ENCODE measurements at places on chromosomes 6 and 20. TPM values are rescaled to one million over a fixed set of nuclear protein-coding genes. Genes with fewer than 3 reads are reported as not detected.

- no peak for DNase-seq
Observed at GRCh38 chr20:4181956-4182945, 166.9 kb upstream of the RNF24 start.

GRCh38 chr6:108751282-108751681 is 96.9 kb upstream of the ARMC2 start:
- DNase-seq, result no peak

- no peak for DNase-seq
Observed at GRCh38 chr20:56949318-56949717, 317.1 kb downstream of the BMP7 start.

DNA sequence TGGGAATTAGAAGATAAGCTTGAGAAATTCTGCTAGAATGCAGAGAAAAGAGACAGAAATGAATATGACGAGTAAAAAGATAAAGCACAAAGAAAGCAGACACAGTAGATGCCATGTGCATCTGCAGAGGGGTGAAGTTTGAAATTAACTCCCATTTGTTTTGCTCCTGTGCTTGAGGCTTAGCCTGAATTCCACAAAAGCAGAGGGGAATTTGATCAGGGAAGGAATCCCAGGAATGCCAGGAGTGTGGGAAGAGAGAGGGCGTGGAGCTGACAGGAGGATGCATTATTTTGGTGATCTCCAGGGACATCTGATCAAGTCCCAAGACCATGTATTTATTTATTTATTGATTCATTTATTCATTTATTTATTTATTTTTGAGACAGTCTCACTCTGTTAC is 55.6 kb downstream of the SLC22A1 start:
- no peak for DNase-seq

DNA sequence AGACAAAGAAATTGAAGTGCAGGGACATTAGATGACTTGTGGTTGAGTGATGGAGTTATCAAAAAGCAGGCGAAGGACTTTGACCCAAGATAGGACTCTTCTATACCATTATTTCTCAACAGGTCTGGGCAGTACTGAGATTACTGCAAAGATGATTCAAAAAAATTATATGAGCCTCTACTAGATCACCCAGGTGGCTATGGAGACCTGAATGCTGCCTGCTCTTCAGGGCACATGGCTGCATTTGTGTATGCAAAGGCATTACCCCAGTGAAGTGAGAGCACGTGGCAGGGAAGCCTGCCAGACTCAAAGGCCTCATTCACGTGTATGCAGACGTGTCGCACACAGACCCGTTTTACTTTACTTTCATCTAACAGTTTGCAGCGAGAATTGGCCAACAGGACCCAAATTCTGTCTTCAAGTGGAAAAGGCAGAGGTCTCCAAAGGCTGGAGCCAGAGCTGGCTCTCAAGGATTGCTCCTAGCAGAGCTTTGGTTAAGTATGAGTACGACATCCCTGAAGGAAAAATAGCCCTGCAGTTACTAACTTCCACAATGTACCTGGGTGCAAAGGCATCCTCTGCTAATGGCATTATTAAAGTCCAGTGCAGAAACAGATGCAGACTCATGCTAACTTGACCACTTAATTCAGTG is 113.8 kb upstream of the ARMC2 start:
- DNase-seq, result no peak

GRCh38 chr6:161917645-161918044 is 643.8 kb upstream of the AGPAT4 start:
- DNase-seq, result no peak

DNA sequence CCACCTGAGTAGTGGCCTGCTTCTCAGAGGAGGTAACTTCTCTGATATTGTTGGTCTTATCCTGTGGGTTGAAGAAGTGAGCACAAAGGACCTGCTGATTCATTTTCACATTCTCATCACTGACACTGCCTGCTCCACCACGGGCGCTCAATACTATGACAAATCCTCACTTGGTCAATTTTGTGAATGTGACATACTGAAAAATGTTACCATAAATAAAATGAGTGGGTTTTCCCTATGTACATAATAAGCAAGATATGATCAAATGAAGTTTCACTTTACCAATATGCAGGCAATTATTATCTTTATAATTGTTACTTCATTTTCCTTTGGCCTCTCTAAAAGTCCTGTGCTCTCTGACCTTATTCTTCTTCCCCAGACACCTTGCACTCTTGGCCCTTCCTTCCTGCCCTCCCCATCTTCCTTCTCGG is 71.5 kb upstream of the RIPOR2 start:
- no peak for DNase-seq

- no peak for DNase-seq
Observed at GRCh38 chr20:44736170-44737021, 9.3 kb upstream of the KCNK15 start.

- DNase-seq, result peak; percentile 49
Observed at GRCh38 chr6:34465531-34466241, at the start of gene PACSIN1. Gene PACSIN1, plus strand, starts transcription at chr6:34466076. Its CDS starts 60,230 bp downstream, at chr6:34526306.

DNA sequence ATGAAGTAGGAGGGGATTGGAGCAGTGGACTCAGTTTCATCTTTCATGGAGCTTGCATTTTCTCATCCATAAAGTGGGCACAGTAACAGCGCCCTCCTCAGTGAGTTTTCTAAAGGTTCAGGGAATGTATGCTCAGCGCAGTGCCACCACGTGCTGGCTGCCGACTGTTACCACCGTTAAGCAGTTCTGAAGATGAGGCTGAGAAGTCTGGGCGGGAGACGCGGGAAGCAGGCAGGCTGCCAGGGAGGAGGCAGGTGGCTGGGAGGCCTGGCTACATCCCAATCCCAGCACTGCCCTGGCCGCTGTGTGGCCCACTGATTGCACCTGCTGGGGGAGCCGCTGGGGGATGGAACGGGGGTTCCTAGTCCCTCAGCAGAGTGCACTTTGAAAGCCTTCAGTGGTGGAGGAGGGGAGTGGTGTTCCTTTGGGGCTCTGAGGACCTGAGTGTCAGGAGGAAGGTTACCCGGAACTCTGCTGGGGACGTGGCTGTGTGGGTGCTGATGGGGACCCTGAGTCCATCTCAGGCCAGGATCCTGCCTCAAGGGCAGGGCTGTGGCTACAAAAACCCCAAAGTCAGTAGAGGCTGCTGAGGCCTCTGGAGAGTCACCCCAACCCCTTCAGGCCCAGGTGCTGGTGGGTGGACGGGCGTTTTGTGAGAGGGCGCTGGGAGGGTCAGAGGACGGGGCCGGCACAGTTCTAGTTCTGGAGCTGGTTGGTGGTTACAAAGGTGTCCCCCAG is 28.0 kb upstream of the PHACTR3 start:
- DNase-seq, result no peak

GRCh38 chr6:170249817-170250216 is 41.1 kb downstream of the DLL1 start:
- DNase-seq, result no peak

DNA sequence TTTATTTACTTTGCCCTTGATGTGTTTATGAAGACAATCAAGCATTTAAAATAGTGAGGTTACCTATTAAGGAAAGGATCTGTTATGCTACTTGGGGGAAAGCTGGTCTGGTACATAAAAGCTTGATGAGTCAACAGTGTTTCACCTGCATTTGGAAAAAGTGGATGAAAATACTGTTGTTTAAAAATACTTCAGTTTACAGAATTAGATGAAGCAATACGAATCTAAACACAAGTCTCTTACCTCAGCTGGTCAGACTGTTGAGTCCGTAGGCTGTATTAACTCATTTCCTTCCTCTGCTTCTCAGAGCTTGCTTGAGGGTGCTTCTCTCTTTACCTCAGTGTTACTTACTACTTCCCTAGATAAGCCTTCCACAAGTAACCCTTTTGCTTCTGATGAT is 36.1 kb downstream of the NKX2-4 start:
- no peak for DNase-seq

DNA sequence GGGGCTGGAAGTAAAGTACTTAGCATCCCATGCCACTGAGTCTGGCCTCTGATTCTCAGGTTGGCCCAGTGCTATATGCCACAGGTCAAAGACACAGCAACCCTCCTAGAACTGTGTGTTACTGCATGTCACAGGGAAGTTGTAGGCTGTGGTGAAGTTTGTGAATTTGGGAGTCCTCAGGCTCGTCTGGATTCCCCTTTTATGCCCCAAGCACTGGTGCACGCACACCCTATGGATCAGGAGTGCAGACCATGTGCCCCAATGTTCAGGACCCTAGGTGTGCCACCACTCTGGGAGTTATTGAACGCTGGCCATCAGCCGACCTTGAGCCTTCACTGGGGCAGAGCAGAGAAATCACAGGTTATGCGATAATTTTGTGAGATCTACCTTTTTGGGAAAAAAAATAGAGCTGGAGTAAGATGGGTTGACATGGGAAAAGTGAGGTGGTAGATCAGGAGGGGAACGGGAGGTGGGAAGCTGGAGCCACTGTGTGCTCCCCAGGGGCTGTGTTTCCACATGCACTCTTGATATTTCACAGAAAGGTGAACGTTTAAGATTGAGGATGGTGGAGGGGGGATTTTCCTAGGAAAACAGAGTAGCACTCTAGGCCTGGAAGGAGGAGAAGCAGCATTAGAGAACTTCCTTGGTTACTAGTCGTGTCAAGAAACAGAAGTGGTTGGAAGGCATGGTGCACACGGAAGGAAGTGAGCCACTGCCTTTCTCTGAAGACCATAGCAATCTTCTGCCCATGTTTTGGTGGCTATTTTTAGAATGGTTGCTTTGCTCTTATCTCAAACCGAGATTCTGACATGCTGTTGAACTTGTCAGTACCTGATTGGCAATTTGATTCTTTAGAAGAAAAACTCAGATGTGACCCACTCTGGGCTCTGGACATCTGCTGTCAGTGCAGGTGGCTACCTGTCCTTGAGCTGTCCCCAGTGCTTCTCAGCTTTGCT is 44.1 kb downstream of the DUSP22 start:
- peak; percentile 39 for DNase-seq

DNA sequence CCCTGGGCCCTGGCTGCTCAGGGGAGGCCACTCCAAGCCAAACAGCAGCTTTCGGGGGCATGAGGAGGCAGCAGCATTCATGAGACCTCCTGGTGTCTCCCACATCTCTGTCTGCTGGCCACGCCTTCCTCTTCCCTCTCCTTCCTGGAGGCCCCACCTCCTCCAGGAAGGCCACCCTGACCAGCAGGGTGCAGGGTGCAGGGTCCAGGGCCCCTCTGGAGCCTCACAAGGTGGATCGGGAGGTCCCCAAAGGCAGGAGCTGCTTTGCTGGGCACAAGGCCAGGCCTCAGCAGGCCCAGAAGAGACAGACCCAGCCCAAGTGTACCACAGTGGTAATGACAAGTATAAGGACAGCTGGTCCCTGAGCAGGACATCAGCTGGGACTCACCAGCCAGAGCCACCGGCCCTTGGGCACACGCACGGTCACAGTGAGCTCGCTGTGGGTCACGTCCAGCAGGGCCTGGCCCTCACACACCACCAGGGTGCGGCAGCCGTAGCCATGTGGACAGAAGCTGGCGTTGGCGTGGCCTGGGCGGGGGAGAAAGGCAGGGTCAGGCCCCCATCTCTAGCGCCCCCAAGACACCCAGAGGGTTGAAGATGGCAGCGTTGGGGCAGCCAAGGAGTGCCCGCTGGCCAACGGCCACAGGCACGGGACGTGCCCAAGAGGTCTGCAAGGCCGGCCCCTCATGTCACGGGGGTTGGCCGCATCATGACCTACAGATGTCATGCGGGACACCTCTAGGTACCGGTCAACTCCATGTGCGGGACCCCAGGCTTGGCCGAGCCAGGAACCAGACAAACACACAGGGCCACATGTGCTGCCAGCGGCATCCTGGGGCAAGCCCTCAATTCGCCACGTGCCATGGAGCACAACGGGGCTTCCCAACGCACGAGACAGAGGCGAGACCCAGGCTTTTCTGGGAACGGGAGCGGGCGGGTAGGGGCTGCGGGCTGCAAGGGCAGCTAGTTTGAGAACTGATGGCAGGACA is 26.9 kb downstream of the ADRM1 start:
- DNase-seq, result no peak

GRCh38 chr6:139457476-139457875 is 83.0 kb upstream of the CITED2 start:
- no peak for DNase-seq

DNA sequence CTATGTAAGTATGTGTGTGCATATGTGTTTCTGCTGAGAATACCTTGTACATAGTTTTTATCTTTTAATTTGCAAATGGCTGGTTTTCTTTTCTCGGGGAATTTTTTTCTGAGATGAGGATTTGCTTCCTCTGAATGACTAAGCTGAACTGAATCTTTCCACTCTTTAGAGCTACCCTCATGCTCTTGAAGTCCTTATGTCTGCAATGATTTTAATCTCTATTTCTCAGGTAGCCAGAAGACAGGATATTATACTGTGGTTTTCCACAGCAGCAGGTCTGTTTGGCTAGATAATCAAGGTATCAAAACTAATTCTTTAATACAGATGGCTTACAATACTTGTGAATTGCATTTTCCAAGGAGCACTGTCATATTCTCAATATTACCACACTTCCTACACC is 114.7 kb downstream of the PLCB1 start:
- DNase-seq, result no peak

- no peak for DNase-seq
Observed at GRCh38 chr6:139194740-139195139, 59.9 kb downstream of the HECA start.

DNA sequence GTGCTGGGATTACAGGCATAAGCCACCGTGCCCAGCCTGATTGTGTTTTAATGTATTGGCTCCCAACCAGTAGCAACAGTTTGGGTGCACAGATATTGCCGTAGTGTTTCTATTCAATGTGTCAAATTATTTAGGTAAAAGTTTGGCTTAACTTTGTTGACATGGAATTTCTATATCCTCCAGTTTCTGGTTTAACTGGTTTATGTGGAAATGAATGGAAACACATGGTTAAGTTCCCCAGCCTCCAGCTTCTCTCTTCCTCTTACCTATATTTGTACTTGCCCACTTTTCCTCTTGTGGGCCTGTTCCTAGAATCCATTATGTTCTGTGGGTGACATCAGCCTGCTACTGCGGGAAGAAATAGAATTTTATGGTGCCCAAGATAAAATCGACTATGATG is 53.9 kb upstream of the ESR1 start:
- DNase-seq, result no peak

GRCh38 chr20:41138475-41139226 is 1.3 kb downstream of the PLCG1 start:
- no peak for DNase-seq

GRCh38 chr6:159919011-159919511 is 28.3 kb downstream of the MAS1 start:
- no peak for DNase-seq

DNA sequence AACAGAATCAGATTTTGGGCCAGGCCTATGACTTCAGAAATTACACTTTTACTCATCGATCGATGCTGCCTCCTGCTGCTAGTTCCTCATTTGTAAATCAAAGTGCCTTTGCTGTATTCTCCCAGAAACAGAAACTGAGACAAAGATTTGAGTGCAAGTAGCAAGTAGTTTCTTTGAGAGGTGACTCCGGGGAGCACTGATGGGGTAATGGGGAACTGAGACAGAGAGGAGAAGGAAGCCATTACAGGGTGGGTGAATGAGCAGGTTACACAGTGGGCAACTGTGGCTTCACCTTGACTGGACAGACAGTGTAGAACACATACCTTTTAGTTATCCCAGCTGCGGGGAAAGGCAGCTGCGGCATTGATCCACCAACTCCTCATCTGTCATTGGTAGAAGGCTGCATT is 9.7 kb upstream of the CD40 start:
- no peak for DNase-seq

GRCh38 chr6:101393251-101393828 is at the start of gene GRIK2:
Gene GRIK2, plus strand, starts transcription at chr6:101393708.
- DNase-seq, result no peak

The IFNGR1 gene
- 99.9 TPM for total RNA-seq

The OR2H1 gene
- not detected for total RNA-seq

The KCNB1 gene
- 1.1 TPM for total RNA-seq

The GNMT gene
- 2.3 TPM for total RNA-seq

The RTN4IP1 gene
- total RNA-seq, result 20.4 TPM

The NOX3 gene
- total RNA-seq, result not detected

The IL17A gene
- total RNA-seq, result not detected

The KATNA1 gene
- 12.0 TPM for total RNA-seq

The INSM1 gene
- total RNA-seq, result not detected

Measured in Right ventricle myocardium superior (tissue), 1 donor.